Skin of body (tissue), 3 donors: ENCODE measurements at places on chromosomes 7 and 10. TPM values are rescaled to one million over a fixed set of nuclear protein-coding genes. Genes with fewer than 3 reads are reported as not detected.

- DNase-seq: no peak
Measured at GRCh38 chr7:116332766-116333165, 122.4 kb downstream of the TES start.

Gene RELN
- 15.6 TPM for total RNA-seq

Gene TECPR1
- total RNA-seq: 8.3 TPM

Gene CCDC7
- total RNA-seq: 43.8 TPM

DNA sequence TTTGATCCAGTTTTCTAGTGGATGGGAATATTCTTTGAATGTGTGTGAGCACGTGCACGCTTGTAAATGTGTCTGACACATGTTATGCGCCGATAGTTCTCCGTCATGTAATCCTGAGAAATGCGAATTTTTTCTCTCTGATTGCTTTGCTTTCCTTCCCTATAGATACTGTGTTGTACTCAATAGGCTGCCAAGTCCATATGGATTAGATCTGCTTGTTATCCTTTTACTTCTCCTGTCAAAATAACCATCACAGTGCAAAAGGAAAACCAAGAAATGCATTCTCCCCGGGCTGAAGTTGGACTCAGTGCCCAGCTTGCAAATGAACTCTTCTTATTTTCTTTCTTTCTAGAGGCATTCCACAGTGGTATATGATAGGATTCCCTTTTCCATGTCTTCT lies 131.9 kb downstream of the KIAA1217 start:
- peak; percentile 90 for DNase-seq

Gene OR2A1
- total RNA-seq: 0.20 TPM

GRCh38 chr7:128796327-128796726 lies 4.6 kb downstream of the CCDC136 start:
- DNase-seq: peak; percentile 67

GRCh38 chr10:14184841-14185315 lies 145.8 kb downstream of the FRMD4A start:
- DNase-seq: peak; percentile 21

GRCh38 chr10:94104316-94105000 lies 110.7 kb downstream of the PLCE1 start:
- DNase-seq: no peak

- no peak for DNase-seq
Measured at GRCh38 chr7:76225379-76225778, 23.7 kb downstream of the SRRM3 start.

GRCh38 chr7:71343039-71343438 lies 211.1 kb downstream of the GALNT17 start:
- no peak for DNase-seq

- no peak for DNase-seq
Measured at GRCh38 chr10:77820349-77820748, 106.2 kb downstream of the DLG5 start.

Gene SP8
- total RNA-seq: not detected

Gene SPDYE3
- total RNA-seq: not detected

- no peak for DNase-seq
Measured at GRCh38 chr7:158020706-158021095, 566.9 kb downstream of the PTPRN2 start.

GRCh38 chr7:75977743-75978142 lies 16.7 kb downstream of the TMEM120A start:
- DNase-seq: peak; percentile 85

- DNase-seq: no peak
Measured at GRCh38 chr10:122954731-122955050, 664 bp upstream of the C10orf88 start.

GRCh38 chr7:50667338-50667737 lies 102.1 kb upstream of the DDC start:
- DNase-seq: no peak
